ENCODE measurements at places on chromosomes 1 and 21. TPM values are rescaled to one million over a fixed set of nuclear protein-coding genes. Genes with fewer than 3 reads are reported as not detected.

TRAPPC10 gene
- total RNA-seq, result 28.6 TPM

ADAMTS1 gene
- 1,797 TPM for total RNA-seq

UTP11 gene
- total RNA-seq, result 25.6 TPM

SLC45A1 gene
- total RNA-seq, result 5.6 TPM

S100A8 gene
- total RNA-seq, result not detected

C1QC gene
- not detected for total RNA-seq

RPE65 gene
- total RNA-seq, result not detected

BARHL2 gene
- not detected for total RNA-seq

ERG gene
- total RNA-seq, result 26.9 TPM

NOS1AP gene
- not detected for total RNA-seq

SPRR5 gene
- total RNA-seq, result not detected

PDZK1 gene
- total RNA-seq, result 0.33 TPM

PM20D1 gene
- total RNA-seq, result not detected

ZBED6 gene
- 14.2 TPM for total RNA-seq

MCOLN3 gene
- 0.73 TPM for total RNA-seq

SLC6A17 gene
- total RNA-seq, result 0.79 TPM

PTPRC gene
- 0.39 TPM for total RNA-seq

EFNA1 gene
- total RNA-seq, result 3.7 TPM

CFHR3 gene
- total RNA-seq, result not detected

SUCO gene
- total RNA-seq, result 29.5 TPM

UBE2J2 gene
- 37.5 TPM for total RNA-seq

CDK18 gene
- 11.1 TPM for total RNA-seq

S100A7 gene
- total RNA-seq, result not detected

CD5L gene
- total RNA-seq, result not detected

KCNQ4 gene
- total RNA-seq, result 0.53 TPM

PCSK9 gene
- 0.85 TPM for total RNA-seq

MAP3K21 gene
- 0.10 TPM for total RNA-seq

RSPO1 gene
- total RNA-seq, result 0.07 TPM

KRTAP23-1 gene
- not detected for total RNA-seq

AVPR1B gene
- total RNA-seq, result not detected

Data from smooth muscle cell of the pulmonary artery (primary cell).